ENCODE measurements at places on chromosomes 4 and X.

DNA sequence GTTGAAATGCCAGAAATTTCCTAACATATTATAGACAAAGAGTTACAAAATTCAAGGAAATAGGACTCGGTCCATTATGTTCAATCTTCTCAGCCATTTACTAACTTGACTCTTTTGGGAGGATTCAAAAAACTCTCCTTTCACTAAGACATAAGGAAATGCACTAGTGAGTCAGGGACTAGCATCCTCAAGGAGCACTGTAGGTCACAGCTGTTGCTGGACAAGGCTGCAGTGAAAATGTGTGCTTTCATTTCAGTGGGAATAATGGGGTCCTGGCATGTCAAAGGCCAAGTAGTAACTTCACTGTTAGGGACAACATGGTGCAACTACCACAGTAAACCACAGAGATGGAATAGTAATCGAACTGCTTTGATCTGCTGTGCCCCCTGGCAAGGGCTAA is 56.9 kb upstream of the ABCG2 start:
- no peak for DNase-seq

- DNase-seq: no peak
Measured at GRCh38 chr4:81870275-81870674, 398.6 kb upstream of the RASGEF1B start.

DNA sequence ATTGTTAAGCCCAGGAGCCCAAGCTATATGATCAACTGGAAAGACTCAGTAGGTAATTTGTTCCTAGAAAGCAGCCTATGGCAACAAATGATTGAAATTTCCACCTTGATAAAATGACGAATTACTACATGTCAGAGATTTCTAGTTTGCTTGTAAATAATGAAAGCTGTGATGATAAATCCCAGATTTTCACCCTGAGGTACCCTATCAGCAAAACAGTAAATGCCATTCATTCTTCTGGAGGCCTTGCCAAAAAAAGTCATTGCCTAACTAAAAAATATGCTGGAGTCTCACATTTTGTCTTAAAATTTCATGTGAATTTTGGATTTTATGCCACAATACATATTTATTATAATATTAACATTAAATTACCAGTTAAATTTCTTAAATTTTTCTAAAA is 71.3 kb downstream of the PPEF2 start:
- no peak for DNase-seq

DNA sequence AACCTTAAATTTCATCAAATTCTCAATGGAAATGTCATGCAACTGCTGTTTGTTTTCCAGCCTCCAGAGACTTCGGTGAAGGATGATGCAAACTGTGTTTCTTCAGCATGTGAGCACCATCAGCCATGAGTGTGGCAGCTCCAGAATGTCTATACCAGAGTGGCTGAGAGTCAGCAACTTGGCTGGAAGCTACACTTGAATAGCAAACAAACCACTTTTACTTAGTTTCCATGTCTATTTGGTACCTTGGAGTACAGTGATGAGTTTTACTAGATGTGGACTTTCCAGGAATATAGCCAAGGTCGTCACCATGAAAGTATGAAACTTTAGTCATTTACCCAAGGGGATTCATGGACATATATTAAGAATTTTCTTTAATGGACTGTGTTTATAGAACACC is 4.3 kb upstream of the IL21 start:
- DNase-seq: no peak

DNA sequence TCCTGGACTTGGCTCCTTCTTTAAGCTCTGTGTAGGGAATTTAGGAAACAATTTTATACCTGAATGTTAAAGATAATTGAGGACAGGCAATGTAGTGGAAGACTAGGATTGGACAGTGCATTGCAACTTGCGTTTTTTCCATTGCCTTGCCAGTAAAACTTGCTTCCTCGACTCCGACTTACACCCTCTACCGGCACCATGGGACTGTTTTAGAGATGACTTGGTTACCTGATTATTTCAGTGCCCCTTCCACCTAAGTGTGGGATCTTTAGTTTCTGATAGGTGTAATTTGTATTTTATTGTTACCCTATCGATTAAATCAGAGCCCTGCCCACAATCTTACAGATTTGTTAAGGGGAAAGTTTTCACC is 1.2 kb downstream of the PRPS1 start:
- no peak for DNase-seq

GRCh38 chrX:110315551-110315950 is 2.3 kb downstream of the AMMECR1 start:
- peak; percentile 8 for DNase-seq

GRCh38 chr4:187499956-187500355 is 495.6 kb upstream of the ZFP42 start:
- no peak for DNase-seq

GRCh38 chr4:56821381-56822243 is at the start of gene SPINK2:
SPINK2 (minus strand) TSS chr4:56821701; CDS start chr4:56821662, 39 bp downstream.
- DNase-seq: no peak

GRCh38 chrX:50125480-50125879 is 75.3 kb downstream of the AKAP4 start:
- no peak for DNase-seq

GRCh38 chrX:51336584-51336983 is 4.0 kb downstream of the NUDT10 start:
- DNase-seq: no peak

GRCh38 chrX:154351183-154352011 is 23.0 kb downstream of the FLNA start:
- DNase-seq: no peak

DNA sequence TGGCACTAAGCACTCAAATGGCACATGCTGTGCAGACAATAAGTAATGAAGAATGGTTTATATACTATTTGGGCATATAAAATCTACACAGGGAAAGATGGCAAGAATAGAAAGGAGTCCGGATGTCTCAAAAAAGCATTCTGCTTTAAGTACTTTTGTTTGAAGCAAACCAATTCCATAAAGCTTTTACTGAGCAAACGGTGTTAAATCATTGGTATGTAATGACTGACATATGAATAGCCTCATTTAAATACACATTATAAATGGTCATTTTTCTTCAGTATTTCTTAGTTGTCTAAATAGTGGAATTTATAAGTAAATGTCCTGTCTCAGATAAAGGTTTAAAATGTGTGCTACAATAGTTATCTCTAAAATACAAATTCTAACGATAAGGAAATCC is 6.0 kb downstream of the FBXO8 start:
- no peak for DNase-seq
